Activated naive CD8-positive, alpha-beta T cell treated with anti-CD3 and anti-CD28 coated beads, Interleukin-2, amount 10 ng/mL, durations not matched to agents 7 days and 5 days (primary cell): ENCODE measurements at places on chromosomes 1 and 21.

DNA sequence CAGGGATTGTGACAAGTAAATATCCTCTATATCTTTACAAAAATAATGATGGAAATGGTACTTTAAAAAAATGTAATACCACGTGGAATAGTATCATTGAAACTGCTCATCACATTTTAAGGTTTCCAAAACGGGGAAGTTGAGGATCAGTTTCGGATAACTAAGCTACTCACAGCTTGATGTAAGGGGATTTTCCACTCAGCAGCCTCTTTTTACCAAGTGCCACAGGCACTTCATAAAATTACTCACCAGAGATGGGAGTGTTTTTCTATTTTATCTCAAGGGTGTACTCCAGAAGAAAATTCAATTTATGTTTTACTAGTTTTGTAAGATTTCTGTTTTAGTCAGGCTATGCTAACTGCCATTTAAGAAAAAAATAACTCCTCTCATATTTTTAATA, 91.7 kb downstream of the TPR start:
- no peak for DNase-seq

DNA sequence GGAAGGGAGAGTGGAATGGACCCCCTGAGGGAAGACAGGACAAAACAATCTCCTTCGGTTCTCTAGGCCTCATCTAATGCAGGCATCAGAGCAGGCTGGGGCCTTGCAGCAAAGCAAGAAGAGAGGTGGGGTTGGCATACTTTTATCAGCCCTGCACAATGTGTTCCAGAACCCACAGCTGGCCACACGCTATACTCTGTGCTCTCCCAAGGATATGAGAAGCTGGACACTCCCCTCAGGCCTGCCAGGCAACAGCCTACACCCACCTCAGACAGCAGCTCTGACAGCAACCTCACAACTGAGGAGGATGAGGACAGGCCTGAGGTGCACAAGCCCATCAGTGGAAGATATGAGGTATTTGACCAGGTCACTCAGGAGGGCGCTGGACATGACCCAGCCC, 27.3 kb downstream of the LY9 start:
- no peak for DNase-seq

DNA sequence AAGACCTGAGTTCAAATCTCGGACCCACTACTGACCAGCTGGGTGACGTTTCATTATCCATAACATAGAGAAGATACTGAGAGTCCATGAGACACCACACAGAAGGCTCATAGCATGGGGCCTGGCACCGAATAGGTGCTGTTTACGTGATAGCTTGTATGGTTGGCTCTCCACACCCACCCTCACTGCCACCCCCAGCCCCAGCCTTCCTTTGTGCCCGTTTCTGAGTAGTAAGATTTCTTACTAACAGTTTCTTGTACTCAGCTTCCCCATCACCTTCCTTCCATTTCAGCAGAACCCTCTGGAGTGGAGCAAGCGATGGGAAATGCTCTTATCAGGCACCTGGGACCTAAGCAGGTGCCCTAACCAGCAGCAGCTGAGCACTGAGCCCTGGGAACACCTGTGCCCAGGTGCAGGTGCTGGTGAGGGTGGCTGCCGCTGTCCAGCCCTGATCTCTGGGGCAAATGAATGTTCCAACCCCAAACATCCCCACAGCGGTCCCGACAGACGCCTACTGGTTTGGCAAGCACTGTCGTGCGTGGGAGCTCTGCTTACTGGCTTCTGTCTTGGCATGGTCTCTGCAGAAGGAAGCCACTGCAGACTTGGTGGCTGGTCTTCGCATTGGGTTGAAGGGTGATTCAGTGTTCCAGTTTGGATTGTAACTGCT, 225.4 kb downstream of the CAMTA1 start:
- no peak for DNase-seq

- DNase-seq: no peak
These were observed 43.2 kb upstream of the SLC6A9 start for GRCh38 chr1:44074415-44074814.

DNA sequence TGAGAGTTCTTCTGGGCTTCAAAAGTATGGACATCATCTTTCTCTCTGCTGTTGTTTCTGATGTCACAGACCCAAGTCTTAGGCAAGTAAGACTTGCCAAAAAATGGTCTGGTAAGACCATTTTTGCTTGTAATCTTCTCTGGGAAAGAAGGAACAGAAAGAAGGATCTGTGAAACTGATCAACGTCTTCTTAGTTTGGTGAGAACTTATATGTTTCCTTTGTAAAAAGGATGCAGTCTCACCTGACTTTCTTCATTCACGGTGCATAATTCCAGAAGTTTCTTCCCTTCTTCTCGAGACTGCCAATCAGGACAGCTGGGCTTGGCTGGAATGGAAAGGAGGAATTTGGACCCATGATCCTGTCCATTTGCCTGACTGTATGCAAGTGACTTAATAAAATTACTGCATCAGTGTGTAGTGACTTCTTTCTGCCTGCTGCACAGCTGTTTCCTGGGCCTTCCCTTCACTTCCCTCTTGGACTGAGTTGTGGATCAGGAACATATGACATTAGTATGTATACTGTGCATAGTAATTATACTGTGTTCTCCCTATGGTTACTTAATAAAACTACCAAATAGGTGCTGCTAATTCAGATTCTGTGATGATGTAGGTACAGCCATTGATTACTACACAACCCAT, 7.6 kb upstream of the DENND1B start:
- DNase-seq: no peak

- no peak for DNase-seq
These were observed 6.7 kb downstream of the TRIM45 start for GRCh38 chr1:117114877-117115276.

- DNase-seq: no peak
These were observed 22.5 kb downstream of the JMJD4 start for GRCh38 chr1:227712648-227713047.

DNA sequence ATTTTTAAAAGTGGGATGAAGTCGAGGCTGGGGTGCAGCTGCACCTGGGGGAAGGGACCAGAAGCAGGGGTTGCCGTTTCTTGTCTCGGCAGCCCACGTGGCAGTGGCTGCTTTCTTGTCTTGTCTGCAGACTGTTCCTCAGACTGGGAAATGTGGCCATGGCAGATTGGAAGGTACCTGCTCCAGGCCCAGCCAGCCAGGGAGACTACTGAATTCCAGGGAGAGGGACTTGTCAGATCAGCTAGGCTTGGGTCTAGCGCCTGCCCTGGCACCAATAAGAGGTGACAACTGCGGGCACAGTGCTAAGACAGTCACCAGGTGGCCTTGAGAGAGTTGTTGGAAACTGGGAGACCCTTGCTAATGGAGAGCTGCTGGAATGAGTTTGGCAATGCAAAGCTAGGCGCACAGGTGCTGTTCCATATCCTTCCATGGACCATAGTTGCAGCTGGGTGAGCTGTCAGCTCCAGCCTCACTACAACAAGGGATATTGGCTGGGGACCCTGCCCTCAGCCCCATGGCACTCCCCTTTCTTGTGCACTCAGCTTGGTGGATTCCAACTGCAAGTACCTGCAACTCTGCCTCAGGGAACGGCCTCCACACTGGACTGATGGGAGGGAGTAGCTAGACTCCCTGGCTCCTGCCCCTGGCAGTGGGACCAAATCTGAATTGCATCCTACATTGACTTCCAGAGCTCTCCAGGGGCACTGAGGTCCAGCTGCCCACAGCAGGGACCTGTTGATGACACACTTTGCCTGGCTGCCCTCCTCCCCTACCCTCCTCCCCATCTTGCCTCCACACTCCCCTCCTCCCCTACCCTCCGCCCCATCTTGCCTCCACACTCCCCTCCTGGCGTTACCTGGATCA, 9.9 kb upstream of the IL22RA1 start:
- no peak for DNase-seq

DNA sequence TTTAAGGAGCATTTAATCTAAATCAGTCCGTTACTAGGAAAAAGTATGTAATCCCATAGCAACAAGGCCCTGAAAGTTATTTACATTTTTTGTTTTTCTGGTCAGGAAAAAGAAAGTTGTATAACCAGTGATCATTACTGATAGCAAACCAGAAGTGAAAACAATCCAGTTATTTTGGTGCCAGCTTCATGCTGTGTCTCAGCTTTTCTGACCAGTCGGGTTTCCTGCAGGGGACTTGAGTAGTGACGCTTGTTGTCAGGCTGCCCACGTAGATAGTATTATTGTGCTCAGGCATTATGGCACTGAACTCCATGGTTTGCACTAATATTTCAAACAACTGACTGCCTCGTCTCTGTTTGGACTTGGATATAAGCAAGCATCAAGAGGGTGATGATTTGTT, 55.2 kb downstream of the SASS6 start:
- DNase-seq: no peak

DNA sequence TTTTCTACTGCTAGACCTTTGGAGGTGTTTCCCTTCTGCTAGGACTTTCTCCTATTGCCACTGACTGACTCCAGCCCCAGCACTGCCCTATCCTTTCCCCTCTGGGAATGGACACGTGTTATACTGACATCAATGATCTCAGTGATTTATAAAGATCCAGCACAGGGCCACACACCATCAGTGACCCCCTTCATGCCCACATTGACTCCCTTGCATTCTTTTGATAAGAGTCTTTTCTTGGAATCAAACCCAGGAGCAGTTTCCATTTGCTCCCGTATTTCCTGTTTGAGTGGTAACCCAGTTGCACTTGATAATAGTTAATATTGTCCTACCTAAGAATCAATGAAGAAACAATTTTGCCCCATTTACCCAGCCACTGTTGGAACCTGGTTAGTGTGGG, 501.0 kb upstream of the USP24 start:
- no peak for DNase-seq

GRCh38 chr1:202547215-202547614, 163.0 kb downstream of the SYT2 start:
- no peak for DNase-seq

DNA sequence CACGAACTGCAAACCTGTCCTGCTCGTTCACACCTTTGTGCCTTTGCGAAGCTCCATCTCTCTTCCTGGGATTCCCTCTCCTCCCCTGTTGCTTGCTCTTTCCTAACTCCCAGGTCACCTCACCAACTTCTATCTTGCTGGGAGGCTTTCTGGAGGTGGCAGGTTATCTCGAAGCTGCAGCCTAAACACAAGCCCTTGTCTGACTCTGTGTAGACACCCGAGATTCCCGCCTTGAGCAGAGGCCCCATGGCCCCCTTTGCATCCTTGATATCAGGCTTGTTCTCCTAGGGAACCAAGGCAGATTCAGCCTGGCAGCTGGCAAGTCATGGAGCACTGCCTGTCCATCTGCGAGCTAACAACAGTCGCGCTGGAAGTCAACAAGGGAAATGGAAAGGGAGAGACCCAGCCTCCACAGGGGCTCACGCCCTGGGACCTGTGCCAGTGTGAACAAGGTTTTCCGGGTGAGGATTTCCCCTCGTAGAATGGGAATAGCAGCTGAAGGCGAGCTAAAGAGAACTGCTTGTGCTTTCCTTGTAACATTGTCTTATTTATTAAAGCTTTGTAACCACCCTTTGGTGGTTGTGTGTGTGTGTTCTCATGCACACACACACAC, 109.5 kb upstream of the JUN start:
- DNase-seq: no peak

- no peak for DNase-seq
These were observed 29.8 kb upstream of the ETV3 start for GRCh38 chr1:157168015-157168414.

- no peak for DNase-seq
These were observed 90.1 kb downstream of the PKN2 start for GRCh38 chr1:88774151-88774556.

DNA sequence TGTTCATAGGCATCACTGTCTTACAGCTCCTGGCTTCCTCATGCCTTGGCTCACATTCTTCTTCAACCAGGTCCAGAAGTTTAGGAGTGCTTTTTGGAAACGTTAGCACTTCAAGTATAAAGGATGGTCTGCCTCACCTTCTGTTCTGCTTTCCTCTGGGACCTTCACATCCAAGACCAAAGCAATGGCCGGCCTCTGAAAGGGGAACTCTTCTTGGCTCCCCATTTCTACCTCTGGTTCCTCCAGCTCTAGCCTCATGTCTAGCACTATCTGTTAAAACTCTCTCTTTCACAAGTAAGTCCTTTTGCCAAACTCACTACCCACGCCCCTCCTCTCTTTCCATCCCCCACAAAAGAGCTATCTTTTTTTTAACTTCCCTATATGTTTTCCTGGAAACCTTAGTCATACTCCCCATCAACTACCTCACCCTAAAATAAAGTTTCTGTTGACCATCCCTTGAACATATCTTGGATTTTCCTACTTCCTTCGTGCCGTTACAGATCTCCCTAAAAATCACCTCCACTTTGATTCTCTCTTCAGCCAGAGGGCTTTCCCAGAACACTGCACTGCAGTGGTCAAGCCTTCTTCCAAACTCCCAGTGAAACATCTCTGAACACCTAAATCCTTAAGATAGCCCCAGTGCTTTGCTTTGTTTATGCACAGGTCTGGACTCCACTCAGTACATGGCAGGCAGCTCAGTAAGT, 7.9 kb downstream of the SORT1 start:
- DNase-seq: no peak

GRCh38 chr1:156566436-156566835, 5.9 kb downstream of the IQGAP3 start:
- no peak for DNase-seq

- no peak for DNase-seq
These were observed 9.8 kb upstream of the DMBX1 start for GRCh38 chr1:46479744-46480350.

GRCh38 chr1:216238844-216239243, 184.4 kb downstream of the USH2A start:
- DNase-seq: no peak

- no peak for DNase-seq
These were observed 41.1 kb upstream of the KCNQ4 start for GRCh38 chr1:40742363-40743061.

GRCh38 chr1:114103992-114104391, 49.7 kb downstream of the SYT6 start:
- DNase-seq: no peak

DNA sequence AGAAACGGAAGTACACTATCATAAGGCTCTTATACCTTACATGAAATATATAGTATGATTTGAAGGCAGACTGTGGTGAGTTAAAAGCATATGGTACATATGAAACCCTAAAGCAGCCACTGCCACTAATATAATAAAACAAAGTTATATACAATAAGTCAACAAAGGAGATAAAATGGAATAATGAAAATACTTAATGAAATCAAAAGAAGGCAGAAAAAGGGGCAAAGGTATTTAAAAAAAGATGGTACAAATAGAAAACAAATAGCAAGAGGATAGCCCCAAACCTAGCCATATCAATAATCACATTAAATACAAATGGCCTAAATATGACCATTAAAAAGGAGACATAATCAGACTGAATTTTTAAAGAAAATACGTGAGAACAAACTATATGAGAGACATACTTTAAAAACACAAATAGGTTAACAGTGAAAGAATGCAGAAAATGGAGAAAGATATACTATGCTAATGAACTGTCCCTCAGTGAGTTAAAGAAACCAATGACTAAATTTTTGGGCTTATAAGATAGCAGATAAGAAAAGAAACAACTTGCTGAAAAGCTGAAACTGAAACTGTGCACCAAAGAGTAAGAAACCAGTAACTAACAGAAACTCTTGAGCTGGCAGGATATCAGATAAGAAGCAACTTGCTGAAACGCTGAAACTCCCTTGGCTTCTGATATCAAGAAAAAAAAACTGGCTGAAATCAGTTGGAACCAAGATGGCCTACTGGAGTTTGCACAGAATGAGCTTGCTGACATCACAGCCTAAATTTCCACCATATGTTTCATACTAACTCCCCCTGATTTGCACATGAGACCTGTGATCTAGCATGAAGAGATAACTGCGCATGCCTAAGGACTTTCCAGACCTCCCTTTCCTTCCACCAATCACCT, 44.3 kb upstream of the IL10 start:
- no peak for DNase-seq

GRCh38 chr1:156669794-156670193, 7.4 kb downstream of the NES start:
- DNase-seq: no peak

GRCh38 chr1:29991815-29992214, 731.6 kb downstream of the MATN1 start:
- no peak for DNase-seq
